Activated gamma-delta T cell treated with anti-CD3 and anti-CD28 coated beads, Interleukin-2, amount 50 U/mL, for 16 hours (primary cell): ENCODE measurements at places on chromosomes 16 and 17.

DNA sequence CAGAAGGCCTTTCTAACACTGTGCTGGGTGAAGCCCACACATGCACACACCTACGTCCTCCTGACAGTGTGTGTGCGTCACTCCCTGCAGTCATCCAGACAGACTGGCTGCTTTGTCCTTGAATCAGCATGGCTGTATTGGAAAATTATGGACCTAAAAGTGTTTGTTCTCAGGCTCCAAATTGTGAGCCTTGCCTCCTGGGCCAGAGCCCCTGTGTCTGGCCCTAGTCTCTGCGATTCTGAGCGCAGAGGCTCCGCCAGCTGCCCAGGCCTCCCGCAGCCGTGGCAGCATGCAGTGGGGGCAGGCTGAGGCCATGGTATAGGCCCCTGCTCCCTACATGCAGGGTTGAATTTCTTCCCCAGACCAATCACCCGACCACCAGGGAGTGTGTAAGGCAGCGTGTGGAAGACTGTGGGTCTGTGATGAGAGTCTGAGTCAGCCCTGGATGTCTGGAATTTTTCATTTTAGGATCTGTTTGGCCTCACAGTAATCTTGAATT is 166.9 kb downstream of the LGALS9B start:
- no peak for DNase-seq

DNA sequence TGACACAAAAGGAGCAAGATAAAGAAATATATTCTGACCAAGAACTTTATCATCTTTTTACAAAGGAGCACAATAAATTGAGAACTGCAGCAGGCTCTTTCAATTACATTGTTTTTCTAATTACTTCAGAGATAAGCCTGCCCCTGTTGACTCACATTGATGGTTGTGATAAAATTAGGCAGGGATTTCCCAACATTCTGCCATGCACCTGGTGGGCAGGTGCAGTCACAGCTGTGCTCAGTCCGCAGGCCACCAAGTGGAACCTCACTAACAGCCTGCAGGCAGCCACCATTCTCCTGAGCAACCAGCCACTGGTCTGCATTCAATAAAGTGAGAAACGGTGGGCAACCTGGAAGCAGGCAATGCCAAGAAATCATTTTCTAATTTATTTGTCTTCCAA is 5.1 kb downstream of the FANCA start:
- DNase-seq: no peak

DNA sequence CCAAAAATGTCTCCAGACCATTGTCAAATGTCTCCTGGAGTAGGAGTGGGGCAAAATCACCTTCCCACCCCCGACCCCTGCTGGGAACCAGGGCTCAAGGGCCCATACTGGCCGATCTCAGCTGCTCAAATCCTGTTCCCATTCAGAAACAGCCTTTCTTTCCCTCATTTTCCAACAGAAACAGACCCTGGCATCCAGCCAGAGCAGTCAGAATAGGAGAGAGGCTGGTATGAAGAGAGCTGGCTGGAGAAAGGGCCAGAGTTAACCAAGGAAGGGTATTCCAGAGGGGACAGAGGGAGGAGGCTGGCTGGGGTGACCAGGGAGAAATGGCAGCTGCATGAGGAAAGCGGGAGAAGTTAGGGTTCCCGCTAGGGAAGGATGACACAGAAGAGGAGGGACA is 199.1 kb downstream of the XYLT1 start:
- no peak for DNase-seq

DNA sequence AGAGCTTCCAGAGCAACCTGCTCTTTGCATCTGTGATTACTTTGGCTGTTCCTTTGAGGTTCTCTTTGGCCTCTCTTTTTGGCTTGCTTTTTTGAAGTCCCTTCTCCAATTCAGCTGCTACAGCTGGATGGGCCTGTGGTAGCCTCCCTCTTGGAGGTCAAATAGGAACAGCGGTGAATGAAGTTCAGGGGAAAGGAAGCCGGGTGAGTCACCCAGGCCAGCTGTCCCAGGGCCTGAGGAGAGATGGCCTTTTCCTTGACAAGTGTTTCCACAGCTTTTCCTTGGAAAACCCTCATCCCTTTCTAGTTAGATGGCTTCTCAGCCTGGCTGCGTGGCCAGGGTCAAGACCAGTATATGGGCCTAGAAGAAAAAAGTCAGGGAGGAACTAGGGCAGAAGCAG is 103.1 kb downstream of the STX8 start:
- DNase-seq: no peak

- DNase-seq: no peak
Observed at GRCh38 chr17:60077226-60077625, 1.5 kb downstream of the HEATR6 start.

DNA sequence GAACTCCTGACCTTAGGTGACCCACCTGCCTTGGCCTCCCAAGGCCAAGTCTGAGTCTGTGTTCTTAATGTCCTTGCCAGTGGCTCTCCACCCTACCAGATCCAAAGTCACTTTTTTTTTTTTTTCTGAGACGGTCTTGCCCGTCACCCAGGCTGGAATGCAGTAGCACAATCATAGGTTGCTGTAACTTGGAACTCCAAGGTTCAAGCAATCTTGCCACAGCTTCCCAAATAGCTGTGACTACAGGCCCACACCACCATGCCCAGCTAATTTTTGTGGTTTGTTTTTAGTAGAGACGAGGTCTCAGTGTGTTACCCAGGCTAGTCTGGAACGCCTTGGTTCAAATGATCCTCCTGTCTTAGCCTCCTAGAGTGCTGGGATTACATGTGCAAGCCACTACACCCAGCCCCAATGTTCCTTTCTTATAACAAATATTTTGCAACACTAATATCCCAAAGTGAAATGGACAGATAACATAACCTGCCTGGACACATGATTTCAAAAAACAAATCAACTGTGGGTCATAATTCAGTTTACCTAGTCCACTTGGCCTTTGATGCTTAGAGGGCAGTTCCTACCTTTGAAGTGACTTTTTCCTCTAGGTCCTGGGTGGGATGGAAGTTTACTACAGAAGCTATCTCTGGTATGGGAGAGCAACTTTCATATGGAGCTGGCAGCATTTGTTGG is 4.0 kb upstream of the RAPGEFL1 start:
- DNase-seq: no peak

GRCh38 chr17:1711804-1712203 is 1.6 kb upstream of the TLCD2 start:
- no peak for DNase-seq

DNA sequence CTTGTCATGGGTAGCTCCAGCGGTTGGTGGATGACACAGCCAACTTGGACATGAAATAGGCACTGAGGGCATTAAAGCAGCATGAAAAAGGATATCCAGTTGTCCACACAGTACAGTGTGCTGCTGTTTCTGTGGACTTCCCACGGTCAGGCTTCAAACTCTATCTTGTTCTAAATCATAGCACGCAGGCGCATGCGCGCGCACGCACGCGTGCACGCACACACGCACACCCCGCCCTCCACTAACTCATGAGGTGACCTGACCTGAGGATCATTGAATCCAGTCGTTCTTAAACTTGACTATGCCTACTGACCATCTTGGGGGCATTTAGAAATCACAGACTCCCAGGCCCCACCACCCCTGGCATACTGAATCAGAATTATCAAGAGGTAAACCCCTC is 361.4 kb downstream of the CA10 start:
- no peak for DNase-seq

- DNase-seq: no peak
Observed at GRCh38 chr16:80512593-80512853, 28.3 kb upstream of the DYNLRB2 start.

- DNase-seq: no peak
Observed at GRCh38 chr16:50717091-50717490, 23.7 kb downstream of the NOD2 start.

- DNase-seq: no peak
Observed at GRCh38 chr16:87263418-87264052, 53.7 kb downstream of the C16orf95 start.

DNA sequence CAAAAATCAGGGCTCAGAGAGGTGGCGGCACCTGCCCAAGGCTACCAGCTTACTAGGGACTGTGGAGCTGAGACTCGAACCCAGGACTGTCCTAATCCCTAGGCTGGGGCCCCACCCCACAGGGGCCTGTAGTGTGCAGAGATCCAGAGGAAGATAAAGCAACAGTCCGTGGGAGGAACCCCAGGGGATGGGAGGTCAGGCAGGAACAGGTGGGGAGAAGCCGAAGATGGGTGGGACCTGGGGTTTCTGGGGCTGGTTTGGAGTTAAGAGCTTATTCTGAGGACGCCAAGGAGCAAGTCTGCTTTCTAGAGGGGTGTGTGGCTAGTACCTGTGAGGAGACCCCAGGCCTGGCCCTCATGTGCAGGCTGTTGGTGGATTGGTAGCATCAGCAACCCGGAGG is 14.9 kb downstream of the C16orf74 start:
- no peak for DNase-seq
